ENCODE measurements at places on chromosomes 13 and 19. TPM values are rescaled to one million over a fixed set of nuclear protein-coding genes. Genes with fewer than 3 reads are reported as not detected.

- DNase-seq: no peak
Measured at GRCh38 chr13:50587645-50588373, 255.7 kb downstream of the DLEU7 start.

The MISP gene
- polyA plus RNA-seq: 56.9 TPM

- no peak for DNase-seq
Measured at GRCh38 chr19:1609103-1609396, 3.8 kb upstream of the UQCR11 start.

DNA sequence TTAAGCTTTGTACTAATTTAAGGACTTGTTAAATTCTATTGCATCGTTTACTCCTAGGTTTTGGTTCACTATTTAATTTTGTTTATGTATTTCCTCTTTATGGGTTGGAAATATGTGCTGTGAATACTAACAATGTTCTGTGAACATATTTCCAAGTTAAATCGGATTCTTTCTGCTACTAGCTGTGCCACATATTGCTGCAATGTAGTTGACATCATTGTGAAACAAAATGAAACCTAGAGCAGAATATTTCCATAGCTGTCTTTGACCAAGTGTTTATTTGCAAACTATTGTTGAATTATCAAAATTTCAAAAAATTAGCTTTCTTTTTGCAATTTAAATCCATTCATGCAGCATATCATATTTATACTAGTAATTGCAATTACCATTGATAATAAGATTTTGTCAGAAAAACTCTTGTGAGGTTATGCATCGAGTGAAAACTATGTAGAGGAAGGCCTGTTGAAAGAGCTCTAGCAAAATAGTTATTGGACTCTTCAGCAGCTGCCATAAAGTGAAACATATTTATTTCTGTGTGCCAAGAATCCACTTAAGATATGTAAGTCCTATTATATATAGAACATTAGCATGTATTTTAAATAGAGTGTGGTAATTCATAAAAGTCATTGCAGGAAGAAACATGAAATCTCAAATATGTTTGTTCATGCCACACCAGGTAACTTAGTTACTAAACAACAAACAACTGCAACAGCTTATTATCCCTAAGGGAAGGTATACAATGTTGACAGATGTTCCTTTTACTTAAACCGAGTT, 575.1 kb downstream of the SLITRK6 start:
- DNase-seq: no peak

- no peak for DNase-seq
Measured at GRCh38 chr13:43776006-43776405, 10.8 kb downstream of the ENOX1 start.

Measured in A549 (cell line).